ENCODE measurements at places on chromosomes 12 and 14.

GRCh38 chr12:45729233-45730083 lies at the start of gene ARID2:
ARID2 (plus strand) TSS chr12:45729706; CDS start chr12:45729837, 131 bp downstream.
- DNase-seq = peak; percentile 7

GRCh38 chr12:40181490-40181889 lies 43.3 kb upstream of the LRRK2 start:
- no peak for DNase-seq

DNA sequence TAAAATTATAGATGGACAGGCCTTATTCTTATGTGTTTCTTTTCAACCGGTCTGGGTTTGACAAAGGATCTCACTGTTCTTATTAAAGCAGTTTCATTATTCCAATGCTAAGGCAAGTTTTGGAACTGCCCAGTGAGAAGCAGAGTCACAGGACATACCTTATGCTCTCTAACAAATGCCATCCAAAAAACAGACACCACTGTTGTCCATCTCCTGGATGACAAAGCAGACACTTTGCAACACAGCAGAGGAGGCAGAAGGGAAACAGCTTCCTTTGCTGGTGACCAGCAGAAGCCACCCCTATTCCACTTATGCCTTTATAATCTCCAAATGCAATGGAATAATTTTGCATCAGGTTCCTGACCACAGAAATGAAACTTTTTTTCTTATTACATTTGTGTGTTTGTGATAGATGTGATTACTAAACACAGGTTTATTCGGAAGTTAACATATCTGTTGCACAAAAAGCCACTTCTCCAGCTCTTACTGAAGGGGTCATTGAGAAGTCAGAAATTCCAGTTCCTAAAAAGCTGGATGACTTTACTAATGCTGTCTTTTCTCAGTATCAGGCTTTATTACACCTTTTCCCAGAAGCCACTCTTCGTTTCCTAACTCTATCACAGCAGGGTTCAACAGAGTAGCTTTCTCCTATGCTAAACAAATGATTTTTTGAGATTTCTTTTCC lies 115.6 kb downstream of the BTG1 start:
- DNase-seq = no peak

- DNase-seq = no peak
These were observed 34.3 kb downstream of the SERPINA3 start for GRCh38 chr14:94646481-94646880.

GRCh38 chr14:82766996-82767395 lies 1233.3 kb upstream of the SEL1L start:
- no peak for DNase-seq

DNA sequence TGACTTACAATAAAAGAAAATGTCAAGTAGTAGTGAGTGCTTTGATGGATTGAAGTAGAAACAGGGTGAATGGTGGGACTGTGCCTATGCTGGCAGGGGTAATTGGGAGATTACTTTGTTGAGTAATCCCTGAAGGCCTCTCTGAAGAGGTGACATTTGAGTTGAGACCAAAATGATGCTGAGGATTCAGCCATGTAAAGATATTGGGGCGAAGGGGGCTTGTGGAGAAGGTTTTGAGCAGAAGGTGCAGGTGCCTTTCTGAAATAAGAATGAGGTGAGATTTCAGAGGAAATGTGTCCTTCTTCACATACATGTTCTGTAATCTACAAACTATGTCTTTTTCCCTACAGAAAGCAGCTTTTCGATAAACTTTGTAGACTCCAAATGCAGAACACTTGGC lies 8.0 kb downstream of the GNG2 start:
- DNase-seq = no peak

DNA sequence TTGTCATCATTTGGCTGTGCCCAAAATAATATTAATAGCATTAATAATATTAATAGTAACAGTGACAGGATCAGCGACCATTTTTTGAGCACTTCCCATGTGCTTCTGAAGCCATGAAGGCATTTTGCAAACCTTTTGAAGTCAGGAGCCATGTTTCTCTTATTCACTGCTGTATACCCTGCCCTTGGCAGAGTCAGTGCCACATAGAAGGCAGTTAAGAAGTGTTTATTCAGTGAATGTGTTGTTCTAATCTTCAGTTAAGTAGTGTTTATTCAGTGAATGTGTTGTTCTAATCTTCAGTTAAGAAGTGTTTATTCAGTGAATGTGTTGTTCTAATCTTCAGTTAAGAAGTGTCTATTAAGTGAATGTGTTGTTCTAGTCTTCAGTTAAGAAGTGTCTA lies 319.7 kb upstream of the NAV3 start:
- peak; percentile 29 for DNase-seq

GRCh38 chr12:85448548-85449139 lies 168.6 kb downstream of the ALX1 start:
- DNase-seq = no peak

- DNase-seq = no peak
These were observed 273.5 kb upstream of the GARIN6 start for GRCh38 chr12:99374023-99374422.

GRCh38 chr12:17666641-17667324 lies 423.2 kb downstream of the RERGL start:
- no peak for DNase-seq

DNA sequence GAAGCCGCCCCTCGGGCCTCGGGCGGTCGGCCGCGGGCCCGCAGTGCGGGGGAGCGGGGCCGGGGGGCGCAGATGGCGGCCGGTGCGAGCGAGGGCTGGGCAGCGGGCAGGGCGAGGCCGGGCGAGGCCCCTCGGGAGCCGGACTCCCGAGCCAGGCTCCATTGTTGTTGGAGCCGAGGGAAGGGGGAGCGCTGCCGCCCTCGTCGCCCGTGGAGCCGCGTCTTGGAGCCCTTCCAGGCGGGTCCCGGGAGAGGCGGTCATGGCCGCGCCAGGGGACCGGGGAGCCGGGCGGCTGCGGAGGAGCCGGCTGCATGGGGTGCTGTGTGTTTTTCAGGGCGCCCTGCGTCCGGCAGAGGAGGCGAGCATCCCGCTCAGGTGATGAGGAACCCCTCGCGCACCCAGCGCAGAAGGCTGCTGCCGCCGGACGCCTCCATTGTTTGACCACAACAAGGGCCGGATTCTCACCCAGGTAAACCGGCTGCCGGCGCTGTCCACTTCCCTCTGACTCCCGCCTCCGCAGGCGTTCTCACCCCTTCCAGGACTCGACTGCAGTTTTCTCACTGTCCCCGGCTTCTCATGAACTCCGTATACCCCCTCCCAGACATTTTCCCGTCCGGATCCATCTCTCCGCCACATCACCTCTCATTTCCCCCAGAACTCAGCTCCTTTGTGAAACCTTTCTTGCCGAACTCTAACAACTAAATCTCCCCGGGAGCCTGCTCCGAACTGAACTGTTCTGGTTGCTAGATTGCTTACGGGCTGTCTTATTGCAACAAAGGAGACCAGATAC lies 732 bp downstream of the ZNF664 start:
- peak; percentile 44 for DNase-seq

GRCh38 chr14:104865631-104866441 lies 768 bp downstream of the CEP170B start:
- DNase-seq = peak; percentile 37

DNA sequence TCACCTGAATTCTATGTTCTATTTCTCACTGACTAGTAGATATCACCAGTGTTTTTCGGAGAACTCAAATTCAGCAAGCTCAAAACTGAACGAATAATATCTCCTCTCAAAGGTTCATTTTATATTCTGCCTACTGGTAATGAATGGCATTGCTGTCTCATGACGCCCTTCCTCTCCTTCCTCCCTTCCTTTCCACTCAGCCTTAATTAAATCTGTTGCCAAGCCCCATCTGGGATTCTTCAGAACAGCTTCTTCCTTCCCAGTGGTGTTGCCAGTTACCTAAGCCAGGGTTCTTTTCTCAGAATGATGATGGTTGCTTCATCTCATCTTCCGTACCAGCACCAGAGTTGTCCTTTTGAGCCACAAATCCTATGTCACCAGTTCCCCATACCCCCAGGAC lies 143.2 kb downstream of the SYNE2 start:
- no peak for DNase-seq

GRCh38 chr14:23929822-23930294 lies 23.7 kb upstream of the DHRS4 start:
- peak; percentile 78 for DNase-seq

GRCh38 chr12:113384778-113385177 lies 18.9 kb downstream of the SDS start:
- no peak for DNase-seq

- no peak for DNase-seq
These were observed 15.1 kb downstream of the ABHD4 start for GRCh38 chr14:22613106-22613695.

DNA sequence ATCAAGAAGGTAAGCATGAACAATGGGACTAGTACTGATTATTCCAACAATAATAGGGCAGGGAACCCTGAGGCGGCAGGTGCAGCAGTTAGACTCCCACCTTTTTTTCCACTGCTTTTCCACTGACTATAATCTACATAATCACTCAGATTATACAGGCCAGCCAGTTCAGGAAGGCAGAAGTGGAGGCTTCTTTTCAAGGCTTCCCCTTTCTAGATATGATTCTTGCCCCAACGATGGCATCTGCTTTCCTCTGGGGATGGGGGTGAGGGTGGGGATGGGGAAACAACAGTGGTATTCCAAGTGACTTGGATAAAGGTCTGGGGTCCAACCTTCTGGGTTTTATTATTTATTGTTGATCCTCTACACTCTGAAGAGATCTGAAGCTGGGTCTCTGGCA lies 331 bp downstream of the NCKAP1L start:
- no peak for DNase-seq

- no peak for DNase-seq
These were observed 6.6 kb downstream of the TAPBPL start for GRCh38 chr12:6458281-6459003.

- DNase-seq = peak; percentile 86
These were observed 279.1 kb downstream of the BTG1 start for GRCh38 chr12:91866566-91866965.

- DNase-seq = peak; percentile 3
These were observed 3.6 kb downstream of the SMARCD1 start for GRCh38 chr12:50088577-50089335.

DNA sequence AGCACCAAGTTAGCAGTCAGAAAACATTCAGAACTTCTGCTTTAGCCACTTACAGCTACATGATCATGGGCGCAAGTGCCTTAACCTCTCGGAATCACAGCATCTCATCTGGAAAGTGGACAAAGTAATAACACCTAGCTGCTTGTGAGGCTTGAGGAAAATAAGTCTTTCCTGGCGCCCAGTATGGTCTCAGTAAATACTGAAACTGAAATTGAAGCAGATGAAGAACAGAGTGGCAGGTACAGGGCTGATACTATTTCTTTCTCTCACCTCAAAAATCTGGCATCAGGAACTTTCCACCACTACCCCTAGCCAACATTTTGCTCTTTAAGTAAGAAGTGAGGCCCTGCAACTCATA lies 129.7 kb upstream of the FUT8 start:
- no peak for DNase-seq

- no peak for DNase-seq
These were observed 4.1 kb downstream of the TRHDE start for GRCh38 chr12:72276181-72276805.

DNA sequence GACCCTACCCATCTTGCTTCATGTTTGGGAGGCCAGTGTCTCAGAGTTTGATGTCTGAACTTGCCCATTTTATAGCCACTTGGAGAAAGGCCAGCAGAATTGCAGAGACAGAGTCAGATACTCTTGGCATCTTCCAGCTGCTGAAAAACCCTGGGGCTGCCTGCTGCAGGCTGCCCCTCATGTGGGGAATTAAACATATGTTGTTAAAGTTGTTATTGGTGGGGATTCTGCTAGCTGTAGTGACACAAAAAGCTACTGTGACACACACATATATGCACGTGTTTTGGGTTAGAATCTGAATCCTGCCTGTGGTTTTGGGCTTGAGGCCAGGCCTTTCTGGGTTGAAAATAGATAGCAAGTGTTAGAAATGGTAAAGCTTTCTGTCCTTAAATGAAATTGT lies 1288.4 kb downstream of the AACS start:
- DNase-seq = no peak

GRCh38 chr12:108313606-108314351 lies 25.3 kb downstream of the CMKLR1 start:
- no peak for DNase-seq

GRCh38 chr14:77039285-77040058 lies 11.0 kb upstream of the IRF2BPL start:
- DNase-seq = peak; percentile 69

DNA sequence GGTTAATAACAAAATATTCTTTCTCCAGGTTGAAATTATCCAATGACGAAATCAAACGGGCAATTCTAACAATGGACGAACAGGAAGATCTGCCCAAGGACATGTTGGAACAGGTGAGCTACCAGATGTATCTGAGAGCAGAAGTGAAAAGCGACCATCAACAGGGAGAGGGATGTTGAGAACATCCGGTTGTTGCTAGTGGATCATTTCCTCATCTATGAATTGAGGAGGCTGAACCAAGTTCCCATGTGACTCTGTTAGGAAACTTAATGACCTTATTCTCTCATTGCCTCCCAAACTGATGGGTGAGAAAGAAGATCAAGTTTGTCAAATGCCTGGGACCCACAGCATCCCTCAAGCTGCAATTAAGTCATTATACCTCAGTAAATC lies 117.7 kb downstream of the GPR135 start:
- DNase-seq = no peak

Data from NCI-H345 (cell line).